Activated CD8-positive, alpha-beta memory T cell treated with anti-CD3 and anti-CD28 coated beads, Interleukin-2, amount 10 ng/mL, durations not matched to agents 7 days and 5 days (primary cell): ENCODE measurements at places on chromosomes 5 and 9. TPM values are rescaled to one million over a fixed set of nuclear protein-coding genes. Genes with fewer than 3 reads are reported as not detected.

The WNT8A gene
- not detected for total RNA-seq

The GABRG2 gene
- total RNA-seq = not detected

The SMIM33 gene
- 0.26 TPM for total RNA-seq

The SPARC gene
- total RNA-seq = 0.18 TPM
